ENCODE measurements at places on chromosomes 13 and 19.

DNA sequence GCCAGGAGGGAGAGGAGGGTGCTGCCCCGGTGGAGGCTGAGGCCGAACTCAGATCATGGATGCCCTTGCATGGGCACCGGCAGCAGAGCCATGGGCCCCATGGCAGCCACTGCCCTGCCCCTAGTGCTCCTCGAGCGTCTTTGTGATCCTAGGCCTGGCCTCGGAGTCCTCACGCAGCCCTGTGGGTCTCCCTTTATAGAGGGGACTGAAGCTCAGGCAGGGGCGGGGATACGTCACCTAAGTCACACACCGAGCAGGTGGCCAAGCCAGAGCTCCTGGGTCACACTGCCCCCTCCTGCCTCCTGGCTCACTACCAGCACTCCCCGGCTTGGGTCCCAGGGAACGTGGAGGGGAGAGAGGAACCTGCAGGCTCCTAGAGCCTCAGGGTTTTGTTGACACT is 28.7 kb downstream of the DHX34 start:
- DNase-seq = no peak

DNA sequence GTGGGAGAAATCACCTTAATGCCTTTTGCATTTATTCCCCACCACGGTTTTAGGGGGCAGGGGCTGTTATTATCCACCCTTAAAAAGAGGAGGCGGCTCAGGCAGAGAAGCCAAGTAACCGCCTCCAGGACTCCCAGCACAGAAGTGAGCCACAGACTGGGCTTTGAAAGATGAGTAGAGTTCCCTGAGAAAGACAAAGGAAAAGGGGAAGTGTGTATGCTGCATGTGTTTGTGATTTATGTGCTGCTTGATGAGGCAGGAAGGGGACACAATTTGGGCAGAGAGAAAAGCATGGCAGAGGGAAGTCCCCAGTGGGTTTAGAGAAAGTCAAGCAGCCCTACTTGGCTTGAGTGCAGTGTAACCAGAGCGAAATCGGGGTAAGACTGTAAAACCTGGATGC is 85.0 kb downstream of the DOCK9 start:
- no peak for DNase-seq

- DNase-seq = no peak
These were observed 639.0 kb upstream of the KLF12 start for GRCh38 chr13:74773248-74773647.

DNA sequence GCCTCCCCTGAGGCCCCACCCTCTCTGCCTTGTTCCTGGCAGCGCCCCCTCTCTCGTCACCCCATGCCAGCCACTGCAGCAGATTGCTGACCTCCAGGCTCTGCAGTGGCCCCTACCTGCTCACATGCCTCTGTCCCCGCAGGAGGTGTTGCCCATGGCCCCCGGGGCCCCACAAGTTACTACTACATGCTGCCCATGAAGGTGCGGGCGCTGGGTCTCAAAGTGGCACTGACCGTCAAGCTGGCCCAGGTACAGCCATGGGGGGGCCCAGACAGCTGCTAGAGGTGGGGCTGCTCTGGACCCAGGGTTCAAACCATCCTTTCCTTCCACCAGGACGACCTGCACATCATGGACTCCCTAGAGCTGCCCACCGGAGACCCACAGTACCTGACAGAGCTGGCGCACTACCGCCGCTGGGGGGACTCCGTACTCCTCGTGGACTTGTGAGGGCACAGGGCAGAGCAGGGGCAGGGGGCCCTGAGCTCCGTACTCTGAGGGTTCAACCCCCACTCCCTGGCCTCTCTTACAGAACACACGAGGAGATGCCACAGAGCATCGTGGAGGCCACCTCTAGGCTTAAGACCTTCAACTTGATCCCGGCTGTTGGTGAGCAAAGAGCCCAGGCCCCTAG is 6.2 kb downstream of the MRPL4 start:
- DNase-seq = no peak

DNA sequence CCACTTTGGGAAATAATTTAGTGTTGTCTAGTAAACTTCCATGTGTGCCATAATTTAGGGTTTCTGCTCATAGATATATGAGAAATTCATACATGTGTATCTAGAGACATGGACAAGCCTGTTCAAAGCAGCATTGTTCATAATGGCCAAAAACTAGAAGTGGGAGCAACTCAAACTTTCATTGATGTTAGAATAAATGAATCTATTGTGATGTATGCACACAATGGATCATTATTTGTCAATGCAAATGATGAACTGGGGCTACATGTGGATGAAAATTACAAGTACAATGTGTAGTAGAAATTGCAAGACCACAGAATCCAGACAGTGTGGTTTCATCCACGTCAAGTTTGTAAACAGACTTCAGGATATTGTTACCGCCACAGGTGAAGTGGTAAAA is 284.7 kb downstream of the SLC7A1 start:
- DNase-seq = no peak

- no peak for DNase-seq
These were observed 156.1 kb downstream of the IRS2 start for GRCh38 chr13:109630271-109630670.

DNA sequence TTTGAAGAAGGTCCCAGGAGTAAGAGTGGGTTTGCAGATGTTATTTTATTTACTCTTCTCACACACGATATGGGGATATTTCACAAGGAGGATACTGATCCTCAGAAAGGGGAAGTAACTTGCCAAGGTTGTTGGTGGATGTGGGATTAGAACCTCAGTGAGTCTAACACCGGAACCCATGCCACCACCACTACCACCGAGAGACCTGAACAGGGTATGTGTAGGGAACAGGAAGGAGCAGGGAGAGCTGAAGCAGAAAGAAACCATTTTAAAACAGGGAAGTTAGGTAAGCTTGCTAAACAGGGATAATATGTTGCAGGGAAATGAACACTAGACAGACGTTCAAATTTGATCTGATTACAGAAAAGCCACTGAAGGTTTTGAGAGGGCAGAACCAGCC is 11.6 kb upstream of the CEACAM3 start:
- no peak for DNase-seq

GRCh38 chr13:73731564-73731963 is 402.6 kb downstream of the KLF12 start:
- DNase-seq = no peak

- no peak for DNase-seq
These were observed 161.6 kb downstream of the PAN3 start for GRCh38 chr13:28299916-28300315.

DNA sequence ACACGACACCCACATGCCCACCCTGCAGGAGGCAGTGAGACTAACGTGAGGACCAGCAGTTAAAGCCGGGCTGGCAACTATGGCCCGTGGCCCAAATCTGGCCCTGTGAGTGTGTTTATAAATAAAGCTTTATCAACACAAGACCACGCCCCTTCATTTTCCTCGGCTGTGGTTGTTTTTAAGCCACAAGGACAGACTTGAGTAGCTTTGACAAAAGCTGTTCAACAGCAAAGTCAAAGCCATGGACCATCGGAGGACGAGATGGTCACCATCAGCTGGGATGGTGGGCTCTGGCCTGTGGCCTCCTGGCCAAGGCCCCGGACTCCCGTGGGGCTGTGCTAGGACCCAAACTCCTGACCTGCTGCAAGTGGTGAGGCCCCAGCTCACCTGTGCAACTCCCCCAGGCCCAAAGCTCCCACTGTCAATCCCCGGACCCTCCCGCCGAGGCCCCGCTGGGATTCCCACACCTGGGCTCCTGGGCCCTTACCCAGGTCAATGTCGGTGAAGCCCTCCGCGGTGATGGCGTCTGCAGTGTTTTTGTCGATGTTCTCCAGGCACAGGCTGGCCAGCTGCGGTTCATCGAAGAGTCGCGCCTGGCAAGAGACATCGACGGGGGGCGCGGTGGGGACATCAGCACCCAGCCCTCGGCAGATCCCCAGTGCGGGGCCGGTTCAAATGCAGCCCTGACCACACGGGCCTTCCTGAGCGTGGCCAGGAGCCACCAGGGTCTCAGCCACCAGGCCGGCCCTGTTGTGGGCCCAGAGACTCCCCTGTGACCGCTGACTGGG is 25.1 kb downstream of the BTBD2 start:
- DNase-seq = no peak

GRCh38 chr13:46341112-46341711 is 45.8 kb downstream of the RUBCNL start:
- no peak for DNase-seq
